NCI-H1105 (cell line): ENCODE measurements at places on chromosomes 4 and X.

DNA sequence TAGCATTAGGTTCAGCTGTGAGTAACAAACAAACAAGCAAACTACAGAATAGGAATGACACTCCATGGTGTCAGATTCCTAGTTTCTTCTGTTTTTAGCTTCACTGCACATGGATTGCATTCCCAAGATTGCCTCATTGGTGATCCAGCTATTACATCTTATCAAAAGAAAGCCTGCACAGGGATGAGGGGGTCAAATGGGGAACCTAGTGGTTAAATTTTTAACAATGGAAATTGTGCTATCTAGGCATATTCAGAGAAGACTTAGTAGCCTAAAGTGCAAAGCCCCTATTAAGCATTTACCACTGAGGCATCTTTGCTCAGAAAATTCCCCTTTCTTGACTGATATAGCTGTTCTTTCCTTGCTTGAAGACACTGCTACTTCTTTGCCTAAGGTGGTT is 3.9 kb upstream of the TTC29 start:
- DNase-seq: no peak

- no peak for DNase-seq
Observed at GRCh38 chrX:55312655-55313054, 47.9 kb upstream of the PAGE3 start.

DNA sequence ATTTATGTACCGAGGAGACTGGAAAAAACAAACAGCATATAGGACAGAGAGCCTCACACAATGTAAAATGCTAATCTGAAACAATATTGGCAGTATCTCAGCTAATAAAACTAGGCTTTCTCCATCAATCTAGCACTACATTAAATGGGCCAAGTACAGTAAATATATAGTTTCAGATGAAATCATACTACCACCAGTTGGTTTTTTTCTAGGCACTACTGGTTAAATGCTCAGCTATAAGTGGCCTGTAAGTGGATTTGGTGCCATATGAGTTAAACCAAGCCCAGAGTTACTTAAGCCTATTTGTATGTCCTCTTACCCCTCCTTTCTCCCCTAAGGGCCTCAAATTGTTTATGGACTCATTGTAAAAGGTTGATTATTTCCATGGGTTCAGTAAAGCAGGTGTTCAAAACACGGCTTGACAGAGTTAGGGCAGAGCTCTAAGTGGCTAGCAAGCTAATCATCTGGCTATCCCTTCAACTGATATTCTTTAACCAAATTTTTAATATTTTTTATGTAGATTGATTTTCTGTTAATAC is 57.5 kb downstream of the FAM13A start:
- DNase-seq: peak; percentile 47

DNA sequence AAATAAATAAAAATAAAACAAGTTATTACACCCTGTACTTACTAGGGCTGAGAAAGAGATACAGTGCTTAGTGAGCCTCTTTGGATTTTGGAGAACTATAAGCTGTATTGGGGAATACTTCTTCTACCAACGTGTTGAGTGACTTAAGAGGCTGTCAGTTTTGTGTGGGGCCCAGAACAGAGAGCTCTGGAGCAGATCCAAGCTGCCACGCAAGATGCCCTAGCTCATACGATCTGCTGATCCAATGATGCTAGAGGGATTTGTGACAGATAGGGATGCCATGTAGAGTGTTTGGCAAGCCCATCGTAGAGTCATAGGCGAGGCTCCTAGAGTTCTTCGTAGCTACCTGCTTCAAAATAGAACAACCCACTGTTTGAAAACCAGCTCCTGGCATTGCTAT is 60.3 kb upstream of the KLF3 start:
- DNase-seq: no peak

GRCh38 chr4:142567620-142568451 is 278.3 kb downstream of the INPP4B start:
- DNase-seq: no peak

DNA sequence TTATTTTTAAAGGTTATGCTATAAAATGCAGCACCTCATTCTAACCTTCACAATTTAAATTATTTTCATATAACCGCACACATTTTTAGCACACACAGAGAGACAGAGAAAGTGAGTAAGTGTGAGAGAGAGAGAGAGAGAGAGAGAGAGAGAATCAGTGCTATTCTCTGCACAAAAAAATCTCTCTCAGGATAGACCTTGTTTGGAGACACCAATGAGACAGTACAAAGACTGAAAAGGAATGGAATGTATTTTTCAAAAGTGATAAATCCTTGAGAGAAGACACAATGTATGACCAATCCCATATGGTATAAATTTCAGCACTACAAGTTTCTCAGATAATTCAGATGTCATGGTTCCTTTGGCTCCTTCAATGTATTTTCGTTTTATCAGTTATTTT is 132.1 kb upstream of the PCDH18 start:
- no peak for DNase-seq

DNA sequence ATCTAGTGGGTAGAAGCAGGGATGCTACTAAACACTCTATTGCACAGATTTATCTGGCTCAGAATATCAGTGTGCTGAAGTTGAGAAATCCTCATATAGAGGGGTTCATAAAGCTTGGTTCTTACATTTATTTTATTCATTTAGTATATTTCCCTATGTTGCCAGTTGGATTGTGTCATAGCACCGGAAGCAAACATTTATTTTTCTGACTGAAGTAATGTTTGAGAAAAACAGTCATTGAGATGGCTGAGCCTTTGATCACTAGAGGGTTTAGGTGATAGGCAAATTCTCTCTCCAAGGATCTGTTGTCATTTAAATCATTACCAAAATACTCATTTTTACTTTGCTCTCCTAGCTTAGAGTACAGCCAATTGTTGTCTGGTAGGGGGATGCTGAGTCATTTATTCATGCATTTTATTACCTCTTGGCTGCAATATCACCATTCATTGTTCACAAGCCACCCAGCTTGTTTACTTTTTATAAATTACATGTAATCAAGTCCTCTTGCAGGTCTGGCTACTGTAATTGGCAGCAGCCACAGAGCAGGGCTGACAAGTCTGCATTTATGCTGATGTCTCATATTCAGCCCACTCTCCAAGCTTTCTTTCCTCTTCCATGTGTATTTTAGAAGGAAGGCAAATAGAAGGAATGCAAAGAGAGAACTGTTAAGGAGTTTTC is 15.2 kb downstream of the GAB1 start:
- peak; percentile 72 for DNase-seq

DNA sequence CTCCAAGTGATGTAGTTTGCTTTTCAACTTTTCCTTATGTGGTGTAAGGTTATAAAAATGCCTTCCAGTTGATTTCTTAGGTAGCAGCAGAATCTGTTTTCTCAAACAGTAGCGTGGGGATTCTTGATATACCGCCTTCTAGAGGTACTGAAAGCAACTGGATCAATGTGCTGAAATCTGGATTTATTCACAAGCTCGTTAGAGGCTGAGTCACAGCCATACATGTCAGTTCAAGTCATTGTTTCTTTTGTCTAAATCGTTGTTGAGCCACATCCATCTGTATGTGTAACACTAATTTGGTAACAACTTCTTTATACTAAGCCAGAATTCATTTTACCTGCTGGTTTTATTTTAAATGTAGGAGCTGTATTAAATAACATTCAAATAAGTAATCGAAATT is 200.0 kb upstream of the MAD2L1 start:
- DNase-seq: no peak

GRCh38 chr4:162360369-162361149 is 196.8 kb upstream of the FSTL5 start:
- DNase-seq: no peak
